Germinal center (tissue), 1 donor: ENCODE measurements at places on chromosomes 1 and 21.
A peak's percentile ranks its signal among the peaks of the same experiment; 100 is the strongest.

GRCh38 chr1:16607433-16607851 is 5.9 kb downstream of the NBPF1 start:
- DNase-seq, result no peak

DNA sequence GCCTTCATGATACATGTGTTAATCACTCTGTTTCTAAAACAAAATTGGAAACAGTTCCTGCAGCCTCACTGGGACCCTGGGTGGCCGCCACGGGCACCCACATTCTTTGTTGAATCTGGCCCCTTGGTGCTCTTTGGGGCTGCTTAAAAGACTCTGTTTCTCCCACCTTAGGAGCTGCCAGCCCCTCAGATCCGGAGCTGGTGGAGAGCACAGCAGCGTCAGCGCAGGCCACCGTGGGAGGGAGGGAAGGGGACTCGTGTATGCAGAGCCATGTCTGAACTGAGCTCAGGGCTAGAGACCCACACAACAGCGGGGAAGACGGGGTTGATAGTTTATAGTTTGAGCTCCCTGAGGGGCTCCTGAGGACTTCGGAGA is 121.2 kb downstream of the CNIH3 start:
- no peak for DNase-seq

DNA sequence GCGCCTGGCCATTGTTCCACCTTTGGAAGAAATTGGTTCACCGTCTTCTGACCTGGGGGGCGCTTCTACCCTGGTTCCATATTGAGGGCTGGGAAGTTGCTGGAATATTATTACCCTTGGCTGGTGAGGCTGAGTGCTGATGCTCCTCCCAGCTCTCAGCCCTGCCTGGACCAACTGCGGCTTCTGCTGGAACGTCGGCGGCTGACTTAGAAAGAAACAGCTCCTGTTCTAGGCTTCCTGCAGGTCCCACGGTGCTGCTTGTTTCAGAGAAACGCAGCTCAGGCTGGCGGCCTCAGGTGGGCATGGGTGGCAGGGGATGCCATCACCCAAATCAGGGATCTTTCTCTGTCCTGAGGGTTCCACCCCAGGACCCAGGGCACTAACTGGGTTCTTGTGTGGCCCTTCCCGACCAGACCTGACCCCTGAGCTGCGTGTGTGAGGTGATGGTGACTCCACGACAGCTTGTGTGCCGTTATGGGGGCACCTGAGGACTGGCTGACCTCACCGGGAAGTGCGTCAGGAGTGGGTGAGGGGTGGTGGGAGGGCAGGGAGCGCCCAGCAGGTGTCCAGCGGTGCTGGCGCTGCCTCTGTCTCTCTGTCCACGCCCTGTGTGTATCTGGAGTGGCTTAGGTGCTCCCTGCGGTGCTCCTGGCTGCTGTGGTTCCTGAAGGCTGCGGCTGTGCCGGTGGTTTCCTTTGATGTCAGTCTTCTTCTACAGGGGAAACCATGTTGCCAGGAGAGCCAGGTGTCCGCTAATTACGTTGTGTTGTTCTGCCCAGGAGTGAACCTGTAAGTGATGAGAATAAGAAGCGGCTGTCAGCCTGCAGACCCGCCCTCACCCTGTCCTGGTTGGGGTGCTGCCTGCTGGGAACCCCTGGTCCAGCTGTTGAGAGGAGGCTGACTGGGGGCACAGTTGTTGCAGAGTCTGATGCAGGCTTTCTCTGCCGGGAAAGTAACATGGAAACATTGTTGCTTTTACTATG is 8.9 kb downstream of the SKI start:
- DNase-seq, result no peak

DNA sequence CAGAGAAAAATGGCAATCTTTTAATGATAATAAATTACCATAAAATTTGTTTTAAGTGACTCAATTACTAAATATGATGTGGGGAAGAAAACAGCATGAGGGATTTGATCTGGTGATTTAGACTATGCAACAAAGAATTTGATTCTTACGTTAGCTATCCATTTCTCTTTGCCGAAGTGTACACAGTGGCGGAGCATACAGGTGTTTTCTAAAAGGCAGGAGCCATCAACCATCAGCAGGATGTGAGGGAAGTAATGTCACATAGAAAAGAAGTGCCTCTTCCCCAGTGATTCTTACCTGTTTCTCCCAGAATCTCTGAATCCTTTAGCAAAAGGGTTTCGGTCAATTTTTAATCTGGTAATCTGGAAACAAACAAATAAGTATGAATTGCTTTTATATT is 74.3 kb downstream of the TBX15 start:
- no peak for DNase-seq

DNA sequence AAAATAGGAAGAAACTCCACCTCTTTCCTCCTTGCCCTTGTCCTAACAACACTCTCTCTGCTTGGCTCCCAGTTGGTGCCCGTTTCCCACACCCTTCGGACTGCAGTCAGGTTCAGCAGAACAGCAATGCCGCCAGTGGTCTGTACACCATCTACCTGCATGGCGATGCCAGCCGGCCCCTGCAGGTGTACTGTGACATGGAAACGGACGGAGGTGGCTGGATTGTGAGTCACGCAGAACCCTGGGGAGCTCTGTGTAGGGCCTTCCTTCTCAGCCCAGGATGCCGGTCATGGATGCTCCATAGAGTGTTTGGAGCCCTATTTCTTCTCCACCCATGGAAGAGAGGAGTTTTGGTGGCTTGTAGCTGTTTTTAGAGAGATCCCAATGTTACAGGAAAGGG is 60.9 kb downstream of the TNN start:
- DNase-seq, result no peak

DNA sequence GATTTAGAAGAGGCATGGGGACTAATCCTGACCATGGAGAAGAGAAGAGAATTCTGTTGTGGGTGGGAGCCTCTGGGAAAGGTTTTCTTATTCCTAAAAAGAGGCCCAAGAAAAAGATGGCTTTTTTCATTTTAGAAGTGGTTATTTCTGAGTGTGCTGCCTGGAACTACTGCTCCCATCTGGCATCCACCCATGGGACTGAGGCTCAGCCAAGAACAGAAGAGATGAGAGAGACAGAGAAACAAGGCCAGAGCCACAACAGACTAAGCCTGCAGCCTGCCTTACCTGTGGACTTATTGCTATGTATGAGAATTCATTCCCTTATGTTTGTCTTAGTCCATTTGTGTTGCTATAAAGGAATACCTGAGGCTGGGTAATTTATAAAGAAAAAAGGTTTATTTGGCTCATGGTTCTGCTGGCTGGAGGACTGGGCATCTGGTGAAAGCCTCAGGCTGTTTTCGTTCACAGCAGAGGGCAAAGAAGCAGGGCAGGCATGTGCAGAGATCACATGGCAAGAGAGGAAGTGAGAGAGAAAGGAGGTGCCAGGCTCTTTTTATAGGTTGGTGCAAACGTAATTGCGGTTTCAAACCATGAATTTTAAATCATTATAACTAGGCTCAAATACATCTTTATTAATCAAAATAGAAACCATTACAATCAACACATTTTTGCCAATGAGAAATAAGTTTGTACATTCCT is 57.5 kb upstream of the PRDM2 start:
- DNase-seq, result peak; percentile 57

DNA sequence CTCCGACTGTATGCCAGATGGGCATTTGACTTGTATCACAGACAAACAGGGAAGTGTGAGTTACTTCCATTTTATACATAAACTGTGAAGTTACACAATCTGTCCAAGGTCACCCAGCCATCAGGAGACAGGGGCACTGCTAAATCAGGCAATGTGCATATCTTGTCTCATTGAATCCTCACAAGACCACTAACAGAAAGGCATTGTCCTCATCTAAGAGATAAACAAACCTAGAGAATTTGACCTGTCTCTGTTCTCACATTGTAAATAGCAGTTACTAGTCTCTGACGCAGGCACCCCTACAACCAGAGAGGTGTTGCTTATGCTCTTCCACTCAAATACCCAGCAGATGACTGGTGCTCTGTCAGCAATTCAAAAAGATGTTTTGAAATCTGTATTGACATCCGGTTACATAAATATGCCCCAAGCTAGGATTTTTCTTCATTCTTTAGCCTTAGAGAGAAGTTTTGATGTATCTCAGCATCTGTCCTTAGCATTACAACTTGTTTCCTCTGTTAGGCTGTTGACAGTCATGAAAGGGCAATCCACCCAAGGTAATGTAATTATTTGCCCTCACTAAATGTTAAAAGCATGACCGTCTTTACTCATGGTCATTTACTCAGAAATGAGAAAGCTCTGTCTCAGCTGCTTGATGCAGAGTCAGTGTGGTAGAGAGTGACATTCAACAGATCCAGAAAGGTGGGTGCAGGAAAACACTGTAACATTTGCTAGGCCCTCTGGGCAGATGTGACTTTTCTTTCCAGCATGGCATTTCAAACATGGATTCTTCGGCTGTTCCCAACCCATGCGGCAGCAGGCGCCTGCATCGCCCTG is 51.9 kb upstream of the ZNF326 start:
- DNase-seq, result no peak

DNA sequence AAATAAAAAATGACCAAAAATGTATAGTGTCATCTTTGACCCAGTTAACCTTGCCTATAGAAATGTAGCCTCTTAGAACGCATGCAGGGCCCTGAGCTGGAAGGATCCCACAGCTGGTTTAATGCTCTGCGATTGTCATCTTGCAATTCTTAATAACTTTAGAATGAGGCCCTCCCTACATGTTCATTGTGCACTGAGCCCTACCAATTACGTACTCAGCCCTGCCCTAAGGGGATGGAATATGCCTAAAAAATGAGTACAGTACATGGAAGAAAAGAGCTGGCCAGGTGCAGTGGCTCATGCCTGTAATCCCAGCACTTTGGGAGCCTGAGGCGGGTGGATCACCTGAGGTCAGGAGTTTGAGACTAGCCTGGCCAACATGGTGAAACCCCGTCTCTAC is 57.8 kb upstream of the BCAR3 start:
- DNase-seq, result no peak

GRCh38 chr1:50976111-50976889 is 6.3 kb downstream of the CDKN2C start:
- DNase-seq, result peak; percentile 24
